ENCODE measurements at places on chromosomes 3 and 15.

- DNase-seq = no peak
Measured at GRCh38 chr3:126024049-126024854, 55.3 kb downstream of the ROPN1B start.

DNA sequence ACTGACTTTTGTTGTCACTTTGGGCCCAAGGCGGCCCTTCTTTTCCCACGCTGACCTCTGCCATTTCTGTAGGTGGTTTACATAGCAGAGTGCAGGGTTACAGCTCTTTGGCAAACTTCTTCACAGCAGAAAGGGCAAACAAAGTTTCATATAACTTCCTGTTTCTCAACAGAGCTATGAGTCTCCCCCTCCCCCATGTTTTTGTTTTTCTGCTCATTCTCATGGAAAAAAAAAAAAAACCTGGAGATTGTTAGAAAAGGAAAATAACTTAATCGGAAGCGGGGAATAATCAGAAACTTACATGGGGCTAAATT, 342.0 kb upstream of the NR2F2 start:
- no peak for DNase-seq

GRCh38 chr3:64687086-64687780, 567 bp downstream of the ADAMTS9 start:
- DNase-seq = no peak

DNA sequence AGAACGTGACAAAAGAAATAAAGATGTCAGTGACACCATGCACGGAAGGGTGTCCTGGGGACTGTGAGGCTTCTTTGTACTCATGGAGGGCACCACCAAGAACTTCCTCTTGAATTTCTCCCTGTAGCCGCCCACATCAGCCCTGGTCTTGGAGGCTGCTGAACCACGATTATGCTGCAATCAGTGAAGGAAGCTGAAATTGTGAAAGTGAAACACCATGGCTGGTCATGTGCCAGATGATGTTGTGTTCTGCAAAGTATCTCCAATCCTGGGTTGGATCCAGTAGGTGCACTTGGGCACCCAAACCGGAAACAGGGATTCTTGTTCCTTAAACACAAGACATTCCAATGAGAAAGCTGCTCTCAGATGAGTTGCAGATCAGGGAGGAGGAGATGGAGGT, 104.4 kb upstream of the GOLGA6L6 start:
- no peak for DNase-seq

GRCh38 chr3:196168808-196169391, 42.3 kb downstream of the ZDHHC19 start:
- no peak for DNase-seq

DNA sequence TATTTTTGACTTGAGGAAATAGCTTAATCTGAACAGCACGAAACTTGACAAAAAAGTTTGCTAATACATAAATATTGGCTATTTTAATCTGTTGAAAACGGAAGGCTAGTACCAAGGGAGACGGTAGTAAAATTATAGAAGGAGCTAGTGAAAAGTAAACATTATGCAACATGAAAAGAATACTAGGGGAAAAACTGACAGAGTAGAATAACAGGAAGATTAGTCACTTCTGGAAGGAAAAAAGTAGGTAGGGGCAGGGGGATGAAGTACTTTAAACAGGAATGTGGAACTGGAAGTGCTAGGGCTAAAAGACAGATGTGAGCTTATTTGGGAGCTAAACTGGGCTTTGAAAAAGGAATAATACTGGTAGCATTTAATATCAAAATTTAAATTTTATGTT, 60.1 kb downstream of the MBNL1 start:
- no peak for DNase-seq

- no peak for DNase-seq
Measured at GRCh38 chr3:50296721-50297383, 2.4 kb downstream of the HYAL3 start.

- no peak for DNase-seq
Measured at GRCh38 chr3:193821151-193821668, 228.2 kb downstream of the OPA1 start.

- DNase-seq = no peak
Measured at GRCh38 chr3:196640297-196641018, 964 bp downstream of the NRROS start.

GRCh38 chr3:102354818-102355515, 79.8 kb upstream of the ZPLD1 start:
- no peak for DNase-seq

DNA sequence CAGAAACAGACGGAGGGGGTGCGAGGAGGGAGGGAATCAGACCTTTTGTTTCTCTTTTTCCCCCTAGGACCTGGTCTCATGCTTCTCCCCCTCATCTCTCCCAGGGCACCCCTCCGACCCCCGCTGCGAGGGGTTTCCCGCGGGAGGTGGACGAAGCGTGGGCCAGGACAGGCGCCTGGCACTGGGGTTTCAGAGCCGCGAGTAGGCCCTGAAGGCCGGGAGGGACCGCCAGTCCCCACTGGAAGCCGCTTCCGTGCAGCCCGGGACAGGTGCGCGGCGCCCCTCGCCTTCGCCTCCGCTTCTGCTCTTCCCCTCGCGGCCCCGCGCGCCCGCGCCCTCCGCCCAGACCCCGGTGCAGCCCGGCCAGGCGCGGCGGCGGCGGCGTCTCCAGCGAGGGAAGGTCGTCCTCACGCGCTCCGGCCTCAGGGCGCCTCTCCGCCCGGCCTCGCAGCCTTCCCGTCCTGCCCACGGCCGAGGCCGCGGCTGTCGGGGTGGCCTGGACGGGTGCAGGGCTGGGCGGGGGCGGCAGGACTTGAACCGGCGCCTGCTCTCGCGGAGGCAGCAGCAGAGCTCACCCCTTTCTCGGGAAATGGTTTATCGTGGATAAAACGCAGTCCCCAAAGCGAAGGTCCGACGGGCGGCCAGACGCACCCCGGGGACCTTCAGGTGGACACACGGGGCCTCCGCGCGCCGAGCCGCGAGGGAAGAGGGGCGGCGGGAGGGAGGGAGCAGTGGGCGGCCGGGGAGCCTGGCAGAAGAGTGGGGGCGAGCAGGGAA, 31.5 kb upstream of the ADAMTS17 start:
- DNase-seq = no peak

GRCh38 chr3:106963442-106963841, 413.8 kb upstream of the CCDC54 start:
- DNase-seq = no peak

DNA sequence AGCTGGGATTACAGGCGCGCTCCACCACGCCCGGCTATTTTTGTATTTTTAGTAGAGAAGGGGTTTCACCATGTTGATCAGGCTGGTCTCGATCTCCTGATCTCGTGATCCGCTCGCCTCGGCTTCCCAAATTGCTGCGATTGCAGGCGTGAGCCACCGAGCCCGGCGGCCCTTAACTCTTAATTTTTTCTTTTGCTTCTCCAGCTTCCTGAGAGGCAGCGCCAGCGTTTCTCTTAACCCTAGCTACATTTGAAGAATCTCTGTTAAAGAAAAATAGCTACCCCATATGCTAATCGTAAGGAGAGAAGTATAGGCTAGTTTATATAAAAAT, 465 bp upstream of the GK5 start:
- no peak for DNase-seq

DNA sequence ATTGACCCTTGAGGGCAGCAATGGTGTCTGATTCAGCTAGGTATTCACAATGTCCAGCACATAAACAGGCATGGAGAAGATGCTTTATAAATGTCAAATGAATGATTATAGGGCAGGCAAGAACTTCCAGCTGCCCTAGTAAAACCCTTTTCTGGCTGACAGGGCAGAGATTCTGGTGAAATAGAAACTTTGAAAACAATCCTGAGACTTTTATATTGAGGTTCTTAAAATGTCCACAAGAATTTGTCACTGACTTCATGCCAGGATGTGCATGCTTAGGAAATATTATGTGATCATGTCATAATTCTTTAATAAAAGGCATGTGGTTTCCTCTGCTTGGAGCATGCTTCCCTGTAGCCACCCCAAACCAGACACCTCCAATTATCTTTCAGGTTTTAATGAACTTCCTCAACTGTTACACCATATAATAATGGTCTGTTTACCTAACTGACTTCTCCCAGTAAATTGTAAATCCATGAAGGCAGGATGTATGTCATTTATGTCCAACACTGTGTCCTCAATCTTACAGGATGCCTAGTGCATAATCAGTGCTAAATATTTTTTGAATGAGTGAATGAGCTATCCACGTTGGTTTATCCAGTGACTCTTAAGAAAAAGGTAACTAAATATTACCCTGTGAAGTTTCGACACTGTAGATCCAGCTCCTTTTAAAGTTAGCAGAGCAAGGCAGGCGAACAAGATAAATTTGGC, 43.4 kb upstream of the CLRN1 start:
- no peak for DNase-seq

DNA sequence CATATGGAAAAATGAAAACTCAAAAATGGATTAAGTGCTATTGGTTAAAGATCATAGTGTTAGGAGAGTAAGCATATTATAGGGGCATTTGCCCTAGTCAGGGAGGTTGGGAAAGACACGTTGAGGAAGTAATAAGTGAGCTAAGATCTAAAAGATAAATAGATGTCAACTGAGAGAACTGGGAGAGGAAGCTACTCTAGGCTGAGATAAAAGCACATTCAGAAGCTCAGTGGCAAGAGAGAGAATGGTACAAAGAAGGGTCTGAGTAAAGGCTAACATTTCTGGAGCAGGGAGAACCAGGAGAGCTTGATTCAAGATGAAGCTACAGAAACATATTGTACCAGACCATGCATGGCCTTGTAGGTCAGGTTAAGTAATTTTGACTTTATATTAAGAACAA, 63.9 kb downstream of the TRPC1 start:
- no peak for DNase-seq

DNA sequence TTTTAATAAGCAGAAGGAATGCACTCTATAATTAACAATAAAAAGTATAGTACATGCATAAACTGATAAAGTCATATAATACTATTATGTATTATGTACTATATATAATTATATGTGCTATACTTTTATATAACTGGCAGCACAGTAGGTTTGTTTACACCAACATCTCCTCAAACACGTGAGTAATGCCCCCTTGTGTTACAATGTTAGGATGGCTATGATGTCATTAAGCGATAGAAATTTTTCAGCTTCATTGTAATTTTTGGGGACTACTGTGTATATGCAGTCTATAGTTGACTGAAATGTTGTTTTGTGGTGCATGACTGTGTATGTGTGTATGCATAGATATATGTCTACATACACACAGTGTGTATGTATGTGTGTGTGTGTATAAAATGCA, 100.6 kb downstream of the SLMAP start:
- DNase-seq = no peak

GRCh38 chr3:157532529-157533297, 29.5 kb upstream of the VEPH1 start:
- DNase-seq = no peak

DNA sequence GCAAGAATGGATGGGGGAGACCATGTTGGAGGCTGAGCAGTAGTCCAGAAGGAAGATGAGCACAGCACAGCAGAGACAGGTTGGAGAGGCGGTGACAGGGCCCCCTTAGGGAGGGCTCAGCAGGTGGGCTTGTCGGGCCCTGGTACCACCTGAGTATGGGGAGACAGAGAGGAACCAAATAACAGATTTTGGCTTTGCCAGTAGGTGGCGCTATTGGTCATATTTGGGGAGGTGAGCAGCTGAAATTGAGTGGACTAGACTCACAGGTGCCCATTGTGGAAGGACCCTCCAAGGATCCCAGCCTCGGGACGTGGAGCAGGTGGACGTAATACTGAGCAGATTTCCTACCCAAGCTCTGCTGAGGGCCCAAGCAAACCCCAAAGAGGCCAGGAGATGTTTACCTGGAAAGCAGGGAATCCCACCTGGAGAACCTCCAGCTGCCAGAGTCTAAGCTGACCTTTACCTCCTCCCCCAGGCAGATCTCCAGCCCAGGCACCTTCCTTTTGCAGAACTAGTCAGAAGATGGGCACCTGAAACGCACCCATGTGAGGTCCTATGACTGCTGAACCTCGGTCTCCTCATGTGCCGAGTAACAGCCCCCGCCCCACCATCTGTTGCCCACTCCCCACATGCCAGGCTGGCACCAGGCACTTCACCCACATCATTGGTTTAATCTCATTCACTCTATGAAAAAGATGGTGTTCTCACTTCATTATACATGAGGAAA, 24.6 kb upstream of the CORO2B start:
- DNase-seq = peak; percentile 29

DNA sequence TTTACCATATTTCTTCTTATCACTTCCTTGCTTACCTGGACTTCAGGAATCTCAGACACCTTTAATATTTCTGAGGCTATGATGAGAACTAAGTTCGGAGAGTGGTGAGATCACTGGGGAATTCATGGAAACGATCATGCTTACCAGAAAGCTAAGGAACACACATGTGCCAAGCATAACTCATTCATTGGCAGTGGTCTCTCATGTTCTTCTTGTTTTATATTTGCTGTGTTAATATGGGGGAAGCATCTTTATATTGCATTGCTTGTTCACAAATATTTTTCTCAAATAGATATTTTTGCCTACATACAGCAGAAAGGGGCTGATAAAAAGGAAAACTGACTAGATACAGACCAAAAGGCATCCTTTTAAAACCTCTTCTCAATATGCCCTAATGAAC, 55.8 kb downstream of the COL6A6 start:
- no peak for DNase-seq

DNA sequence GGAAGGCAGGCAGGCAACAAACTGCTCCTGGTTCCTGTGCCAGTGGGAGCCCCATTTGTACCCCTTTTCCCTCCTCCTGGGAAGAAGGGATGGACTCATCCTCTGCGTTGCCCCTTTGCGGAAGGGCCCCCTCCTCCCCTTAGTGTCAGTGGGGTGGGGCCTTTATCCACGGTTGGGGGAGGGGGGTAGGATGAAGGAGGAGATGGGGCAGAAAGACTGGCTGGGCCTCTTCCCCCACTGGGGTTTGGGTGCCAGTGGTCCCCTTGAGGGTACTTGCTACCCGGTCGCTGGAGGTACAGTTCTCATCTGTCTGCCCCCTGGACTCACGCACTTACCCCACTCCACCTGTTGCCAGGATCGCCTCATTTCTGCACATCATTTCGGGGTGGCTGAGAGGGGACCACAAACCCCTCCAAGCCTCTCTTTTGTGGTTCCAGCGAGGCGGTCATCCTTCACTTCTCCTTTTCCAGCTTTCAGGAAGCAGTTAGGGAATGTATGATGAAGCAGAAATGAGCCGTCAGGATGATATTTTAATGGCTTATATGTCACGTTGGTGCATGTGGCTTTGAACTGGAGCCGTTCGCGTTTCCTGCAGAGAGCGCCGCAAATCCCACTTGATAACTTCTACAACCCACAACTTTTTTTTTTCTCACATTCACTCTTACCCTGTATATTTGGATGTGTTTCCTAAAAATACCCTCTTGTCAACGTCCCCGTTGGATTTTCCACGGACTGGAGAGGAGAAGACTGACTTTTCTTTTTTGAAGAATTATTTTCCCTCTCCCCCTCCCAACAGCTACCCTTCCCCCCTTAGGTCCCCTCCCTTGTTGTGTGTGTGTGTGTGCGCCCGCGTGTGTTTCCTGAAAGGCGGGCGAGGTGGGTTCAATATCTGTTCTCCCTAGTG, at the start of gene ZIC4:
Gene ZIC4 (minus strand): TSS at position 516 of the 904 bp plus-strand sequence. CDS start 3,746 bp downstream, outside the sequence.
- DNase-seq = no peak
